ENCODE measurements at places on chromosomes 16 and 17.

DNA sequence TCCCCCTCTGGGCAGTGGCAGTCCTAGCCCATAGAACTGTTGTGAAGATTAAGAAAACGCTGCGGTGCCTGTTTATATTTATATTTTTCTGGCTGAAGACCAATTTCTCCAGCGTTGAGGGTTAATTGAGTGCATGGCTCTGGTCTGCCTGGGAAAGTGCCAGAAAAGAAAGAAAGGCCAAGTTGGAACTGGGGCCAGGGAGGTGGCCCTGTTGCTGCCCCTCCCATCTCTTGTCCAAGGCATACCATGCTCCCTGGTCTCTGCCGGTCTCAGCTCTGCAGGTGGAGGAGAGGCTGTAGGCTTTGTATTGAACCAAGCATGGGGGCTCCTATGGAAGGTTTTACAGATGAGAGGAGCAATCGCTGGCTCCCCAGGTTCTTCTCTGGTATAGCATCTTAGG, 124.7 kb downstream of the MGAT5B start:
- DNase-seq, result no peak

DNA sequence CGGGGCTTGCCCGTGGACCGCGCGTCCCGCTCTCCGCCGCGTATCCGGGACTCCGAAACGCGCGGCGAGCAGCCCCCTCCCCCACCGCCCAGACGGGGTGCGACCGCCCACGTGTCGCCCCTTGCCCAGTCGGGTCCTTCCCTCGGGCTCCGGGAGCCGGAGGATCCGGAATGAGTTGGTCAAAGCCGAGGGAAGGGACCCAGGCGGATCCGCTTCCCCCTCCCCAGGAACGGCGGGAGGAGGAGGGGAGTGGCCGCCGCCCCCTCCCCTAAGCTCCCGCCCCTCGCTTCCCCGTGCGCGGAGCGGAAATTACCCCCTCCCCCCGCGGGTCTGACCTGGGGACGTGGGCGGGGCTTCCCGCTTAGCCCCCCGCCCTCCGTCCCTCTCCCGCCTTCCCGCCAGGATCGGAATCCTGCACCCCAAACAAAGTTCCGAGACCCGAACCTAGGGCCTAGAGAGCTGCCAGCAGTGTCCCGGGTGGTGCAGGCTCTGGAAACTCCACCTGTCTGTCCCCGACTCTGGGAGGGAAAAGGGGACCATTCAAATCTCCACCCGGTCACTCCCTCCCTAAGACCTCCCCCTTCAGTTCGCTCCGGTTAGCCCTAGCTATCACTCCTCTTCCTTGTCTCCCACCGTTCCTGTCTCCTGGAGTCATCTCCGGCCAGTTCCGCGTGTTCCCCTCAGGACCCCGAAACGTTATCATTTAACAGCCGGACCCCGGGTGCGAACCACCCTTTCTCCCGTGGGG, 1.0 kb upstream of the IGF2BP1 start:
- DNase-seq, result peak; percentile 75

DNA sequence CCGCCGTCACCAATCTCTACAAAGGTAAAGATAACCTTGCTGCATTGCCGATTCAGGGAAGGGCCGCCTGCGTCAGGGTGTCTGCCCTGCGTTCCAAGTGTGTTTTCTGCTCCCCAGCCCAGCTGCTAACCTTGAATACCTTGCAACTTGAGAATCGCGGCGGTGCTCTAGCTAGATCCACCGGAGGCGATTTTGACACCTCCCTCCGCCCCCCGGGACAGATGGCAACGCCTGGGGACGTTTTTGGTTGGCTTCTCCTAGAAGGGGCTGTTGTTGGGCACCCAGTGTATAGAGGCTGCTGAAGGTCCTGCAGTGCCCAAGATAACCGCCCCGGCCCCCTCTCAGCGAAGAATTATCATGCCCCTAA, 1.5 kb downstream of the HAPSTR1 start:
- DNase-seq, result peak; percentile 36

- no peak for DNase-seq
Measured at GRCh38 chr17:45273551-45273957, 11.7 kb upstream of the SPATA32 start.

GRCh38 chr16:54459509-54460262, 173.1 kb upstream of the IRX3 start:
- DNase-seq, result no peak

DNA sequence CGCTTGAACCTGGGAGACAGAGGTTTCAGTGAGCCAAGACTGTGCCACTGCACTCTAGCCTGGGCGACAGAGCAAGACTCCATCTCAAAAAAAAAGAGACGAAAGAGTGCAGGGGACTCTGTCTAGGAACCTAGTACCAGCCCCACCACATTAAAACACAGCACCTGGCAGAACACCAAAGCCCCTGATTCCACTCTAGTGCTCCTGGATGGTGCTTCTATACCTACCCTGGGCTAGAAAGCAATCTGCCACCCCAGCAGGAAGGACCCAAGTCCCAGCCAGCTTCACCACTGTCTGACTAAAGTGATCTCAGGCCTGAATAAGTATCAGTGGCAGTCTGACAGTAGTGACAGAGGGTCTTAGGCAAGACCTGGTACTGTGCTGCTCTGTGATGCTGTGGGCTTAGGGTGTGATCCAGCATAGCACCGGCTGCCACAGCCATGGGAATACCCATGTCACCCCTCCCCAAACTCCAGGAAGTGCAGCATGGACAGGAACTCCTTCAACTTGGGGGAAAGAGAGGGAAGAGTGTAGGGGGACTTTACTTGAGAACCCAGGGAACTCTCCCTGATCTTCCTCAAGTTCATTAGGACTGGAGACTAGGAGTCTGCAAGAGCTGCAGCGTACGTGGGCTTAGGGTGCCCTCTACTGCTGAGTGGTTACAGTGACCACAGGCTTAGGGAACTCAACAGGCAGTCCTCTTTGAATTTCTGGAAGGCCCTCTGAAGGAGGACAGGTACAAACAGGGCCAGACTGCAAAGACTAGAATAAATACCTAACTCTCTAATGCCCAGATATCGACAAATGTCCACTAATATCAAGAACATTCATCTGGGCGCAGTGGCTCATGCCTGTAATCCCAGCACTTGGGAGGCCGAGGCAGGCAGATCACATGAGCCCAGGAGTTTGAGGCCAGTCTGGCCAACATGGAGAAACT, 30.0 kb upstream of the RNF43 start:
- DNase-seq, result peak; percentile 87

DNA sequence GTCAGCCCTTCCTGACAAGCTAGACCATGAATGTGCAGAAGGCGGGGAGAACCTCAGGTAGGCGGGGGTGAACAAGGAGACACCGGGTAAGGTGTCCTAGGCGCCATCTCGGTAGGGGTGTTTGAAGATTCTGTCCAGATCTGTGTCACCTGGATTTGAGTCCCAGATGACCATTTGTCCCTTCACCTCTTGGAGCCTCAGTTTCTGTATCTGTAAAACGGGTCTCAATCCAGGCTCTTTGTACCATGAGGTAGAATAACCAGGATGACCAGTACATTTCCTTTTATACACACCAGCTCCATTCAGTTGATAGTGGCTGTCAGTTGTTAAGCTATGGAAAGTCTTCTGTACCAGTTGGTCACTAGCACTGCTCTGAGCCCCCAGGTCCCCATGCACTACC, 86.7 kb downstream of the ABCC6 start:
- no peak for DNase-seq

GRCh38 chr16:13999895-14000425, 71.2 kb upstream of the MRTFB start:
- DNase-seq, result no peak

GRCh38 chr17:73302189-73302588, 9.6 kb downstream of the CDC42EP4 start:
- DNase-seq, result no peak

- DNase-seq, result peak; percentile 94
Measured at GRCh38 chr17:8176197-8176940, at the start of gene TMEM107. Gene TMEM107 (minus strand): TSS chr17:8176380. CDS start chr17:8176286, 94 bp downstream.

- no peak for DNase-seq
Measured at GRCh38 chr16:17853958-17854357, 383.2 kb upstream of the XYLT1 start.

DNA sequence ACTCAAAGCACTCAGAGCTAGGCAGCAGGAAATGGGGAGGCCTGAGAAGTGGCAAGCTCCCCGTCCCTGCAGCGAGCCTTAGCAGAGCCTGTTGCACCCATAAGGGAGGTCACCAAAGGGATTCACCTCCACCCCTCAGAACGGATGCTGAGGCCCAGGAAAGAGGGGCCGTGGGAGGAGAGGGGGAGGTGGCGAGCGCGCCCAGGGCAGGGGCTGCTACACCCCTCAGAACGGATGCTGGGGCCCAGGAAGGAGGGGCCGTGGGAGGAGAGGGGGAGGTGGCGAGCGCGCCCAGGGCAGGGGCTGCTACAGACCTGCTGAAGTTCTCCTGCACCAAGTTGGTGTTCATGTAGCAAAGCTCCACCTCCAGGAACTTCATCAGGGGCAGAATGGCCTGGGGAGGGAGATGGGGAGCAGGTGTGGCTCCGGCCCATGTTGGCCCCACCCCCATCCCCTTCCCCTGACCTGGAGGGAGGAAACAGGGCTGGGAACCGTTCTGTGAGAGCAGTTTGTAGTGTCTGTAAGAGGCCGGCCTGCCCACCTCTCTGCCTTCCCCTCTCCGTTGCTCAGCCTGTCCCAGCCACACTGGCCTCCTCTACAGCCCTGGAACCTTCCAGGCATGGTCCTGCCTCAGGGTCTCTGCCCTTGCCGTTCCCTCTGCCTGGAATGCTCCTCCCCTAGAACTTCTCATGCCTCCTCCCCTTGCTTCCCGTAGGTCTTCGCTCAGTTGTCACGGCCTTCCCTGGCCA, 11.4 kb downstream of the UNC13D start:
- DNase-seq, result no peak

DNA sequence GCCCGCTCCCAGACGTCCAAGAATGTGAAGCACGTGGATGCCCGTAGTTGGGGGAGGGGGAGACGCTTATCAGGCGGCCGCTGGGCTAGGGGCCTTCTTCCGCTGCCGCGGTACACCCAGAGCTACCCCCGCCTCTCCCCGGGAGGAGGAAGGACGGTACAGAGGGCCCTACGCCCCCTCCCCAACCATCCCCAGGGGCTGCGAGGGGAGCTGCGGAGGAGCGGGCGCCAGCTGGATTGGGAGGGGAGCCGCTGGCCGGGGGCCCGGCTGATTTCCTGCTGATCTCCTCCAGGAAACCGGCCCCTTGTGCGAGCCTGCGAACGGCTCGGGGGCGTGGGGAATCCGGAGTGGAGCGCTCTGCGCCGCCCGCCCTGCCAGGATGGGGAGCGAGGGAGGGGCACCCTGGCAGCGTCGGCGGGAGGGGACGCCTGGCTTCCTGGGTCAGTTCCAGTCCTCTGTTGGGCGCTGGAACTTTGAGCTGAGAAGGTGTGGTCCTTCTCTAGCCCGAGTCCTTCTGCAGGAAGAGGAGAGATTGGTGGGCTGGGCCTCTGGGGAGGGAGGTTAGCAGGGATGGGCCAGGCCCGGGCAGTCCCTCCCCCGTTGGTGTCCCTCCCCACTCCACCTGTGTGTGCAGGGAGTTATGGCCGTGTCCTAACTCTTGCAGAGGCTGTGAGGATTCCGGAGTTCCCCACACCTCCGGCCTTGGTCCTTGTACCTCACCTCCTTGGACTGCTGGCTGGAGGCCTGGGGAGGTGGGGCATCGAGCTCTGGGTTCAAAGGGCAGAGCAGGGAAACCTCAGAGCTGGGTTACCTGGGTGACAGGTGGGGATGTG, 19.2 kb downstream of the GJD3 start:
- peak; percentile 74 for DNase-seq

- no peak for DNase-seq
Measured at GRCh38 chr16:4510747-4511426, 27.7 kb downstream of the CDIP1 start.

DNA sequence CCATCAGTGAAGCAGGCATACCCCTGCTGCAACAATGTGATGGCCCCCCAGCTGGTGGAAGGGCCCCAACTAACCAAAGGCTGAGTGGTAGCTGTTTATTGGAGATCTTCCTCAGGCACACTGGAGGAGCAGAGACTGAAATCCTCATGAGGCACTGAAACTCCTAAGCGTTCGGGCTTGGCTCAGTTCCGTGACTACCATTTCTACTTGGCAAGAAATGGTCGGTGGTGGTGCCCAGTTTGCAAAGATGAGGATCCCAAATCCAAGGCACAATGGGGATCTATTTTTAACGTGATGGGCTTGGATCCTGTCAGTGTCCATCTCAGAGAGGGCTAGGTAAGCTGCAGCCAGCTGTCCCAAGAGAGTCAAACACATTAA, 82.8 kb downstream of the TNFRSF13B start:
- DNase-seq, result no peak

DNA sequence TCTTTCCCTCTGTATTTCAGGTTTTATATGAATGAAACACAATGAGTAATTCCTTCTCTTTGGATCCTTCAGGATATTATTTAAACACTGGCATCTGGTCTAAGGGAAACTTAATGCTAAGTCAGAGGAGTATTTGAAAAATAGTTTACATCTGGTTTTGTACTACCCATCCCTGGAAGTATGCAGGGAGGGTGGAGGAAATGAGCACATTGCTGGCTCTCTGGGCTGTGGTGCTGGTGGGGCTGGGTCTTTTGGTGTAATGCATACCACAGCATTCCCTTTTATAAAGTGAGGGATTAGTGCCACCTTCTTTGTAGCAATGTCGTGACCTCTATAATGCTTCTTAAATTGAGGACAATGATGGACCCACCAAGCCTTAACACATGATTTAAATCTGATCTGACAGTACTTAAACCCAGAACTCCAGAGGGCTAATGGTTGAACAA, 105.5 kb upstream of the AXIN2 start:
- no peak for DNase-seq

Data from ELR (cell line).